ENCODE measurements at places on chromosomes 11 and 22.

- no peak for DNase-seq
Observed at GRCh38 chr22:23047742-23048141, 22.6 kb upstream of the GNAZ start.

- no peak for DNase-seq
Observed at GRCh38 chr22:49403102-49403501, 424.6 kb downstream of the BRD1 start.

- DNase-seq: no peak
Observed at GRCh38 chr11:13486926-13487660, 8.7 kb downstream of the PTH start.

DNA sequence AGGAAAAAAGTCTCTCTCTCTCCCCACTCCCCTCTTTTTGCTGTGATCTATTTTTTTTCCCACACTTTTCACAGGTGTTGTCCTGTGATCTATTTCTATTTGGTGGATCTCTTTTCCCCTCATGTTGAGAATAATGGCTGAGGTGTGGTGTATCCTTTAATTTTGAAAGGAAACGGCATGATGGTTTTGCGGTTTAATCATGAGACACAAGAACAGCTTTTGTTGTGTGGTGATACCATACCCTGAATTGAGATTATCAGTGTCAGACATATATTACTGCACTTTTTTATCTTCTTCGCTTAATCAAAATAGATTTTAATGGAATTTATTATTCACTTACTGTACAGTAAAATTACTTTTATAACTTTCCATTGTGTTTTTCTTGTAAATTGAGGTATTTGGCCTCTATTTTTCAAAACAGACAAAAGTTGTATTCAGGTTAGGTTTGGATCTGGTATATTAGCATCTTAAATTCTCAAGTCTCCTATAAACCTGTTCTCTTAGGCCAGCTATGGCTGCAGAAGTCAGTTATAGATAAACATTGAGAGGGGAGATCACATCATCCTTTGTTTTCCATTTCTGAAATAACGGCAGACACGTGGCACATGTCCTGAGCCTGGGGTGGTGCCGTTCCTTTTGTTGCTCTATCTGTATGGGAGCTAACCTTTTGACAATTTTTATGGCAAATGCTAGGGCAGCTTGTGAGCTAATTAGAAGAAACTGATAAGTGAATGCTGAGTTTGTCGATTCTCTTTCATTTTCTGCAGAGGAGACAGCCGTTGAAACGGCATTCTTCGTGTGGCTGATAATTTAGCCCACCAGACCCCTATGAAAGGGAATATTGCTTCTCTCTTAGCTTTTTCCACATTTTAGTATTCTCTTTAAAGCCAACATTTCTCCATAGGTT lies 25.8 kb downstream of the NF2 start:
- DNase-seq: no peak

DNA sequence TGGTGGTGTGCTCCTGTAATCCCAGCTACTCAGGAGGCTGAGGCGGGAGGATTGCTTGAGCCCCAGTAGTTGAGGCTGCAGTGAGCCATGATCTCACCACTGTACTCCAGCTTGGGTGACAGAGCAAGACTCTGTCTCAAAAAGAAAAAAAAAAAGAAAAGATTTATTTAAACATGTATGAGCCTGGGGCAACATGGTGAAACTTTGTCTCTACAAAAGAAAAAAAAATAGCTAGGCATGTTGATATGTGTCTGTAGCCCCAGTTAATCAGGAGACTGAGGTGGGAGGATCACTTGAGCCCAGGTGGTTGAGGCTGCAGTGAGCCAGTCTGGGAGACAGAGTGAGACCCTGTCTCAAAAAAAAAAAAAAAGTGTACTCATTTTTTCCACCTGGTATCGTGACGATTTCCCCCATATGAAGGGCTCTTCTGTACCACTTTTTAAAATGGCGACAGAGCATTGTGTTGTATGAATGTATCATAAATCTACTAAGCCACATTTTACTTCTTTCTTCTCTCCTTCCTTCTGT lies 16.4 kb upstream of the KCTD14 start:
- no peak for DNase-seq

DNA sequence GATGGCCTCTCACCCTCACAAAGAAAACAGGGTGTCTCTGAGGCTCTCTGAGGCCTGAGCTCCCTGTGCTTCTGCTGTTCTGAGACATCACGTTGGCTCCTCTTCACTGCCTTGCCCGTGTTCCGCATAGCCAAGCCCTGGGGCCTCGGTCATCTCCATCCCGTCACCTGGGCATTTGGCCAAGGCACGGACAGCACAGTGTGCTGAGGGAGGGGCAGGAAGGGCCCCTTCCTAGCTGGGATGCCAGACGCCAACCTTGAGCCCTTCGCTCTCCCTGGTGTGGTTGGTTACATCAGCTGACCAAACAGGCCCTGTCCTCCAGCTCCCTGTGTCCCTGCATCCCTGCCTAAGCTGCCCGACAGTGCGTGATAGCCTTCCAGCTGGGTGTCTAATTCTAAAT lies 25.9 kb downstream of the MOV10L1 start:
- peak; percentile 60 for DNase-seq

DNA sequence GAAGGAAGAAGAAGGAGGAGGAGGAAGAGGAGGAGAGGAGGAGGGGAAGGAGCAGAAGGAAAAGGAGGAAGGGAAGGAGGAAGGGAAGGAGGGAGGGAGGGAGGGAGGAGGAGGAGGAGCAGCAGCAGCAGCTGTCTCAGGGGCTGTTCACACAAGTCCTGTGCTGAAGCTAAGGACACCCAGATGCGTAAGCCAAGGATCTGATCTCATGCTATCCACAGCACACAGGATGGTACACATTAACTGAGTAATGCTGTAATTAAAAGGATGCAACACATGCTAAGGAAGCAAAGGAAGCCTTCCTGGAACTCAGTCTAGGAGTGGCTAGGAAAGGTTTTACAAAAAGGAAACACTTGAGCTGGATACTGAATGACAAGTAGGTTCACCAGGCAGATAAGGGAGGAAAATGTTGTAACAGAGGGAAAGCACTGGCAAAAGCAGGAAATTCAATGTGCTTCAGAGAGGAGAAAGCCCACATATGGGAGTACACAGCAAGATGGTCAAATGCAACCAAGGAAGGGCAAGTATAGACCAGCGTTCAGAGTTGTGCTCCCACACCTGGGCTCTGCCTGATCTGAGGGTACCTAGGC lies 32.0 kb downstream of the TRIM66 start:
- peak; percentile 11 for DNase-seq

- DNase-seq: peak; percentile 25
Observed at GRCh38 chr11:120184946-120185705, 25.7 kb upstream of the OAF start.

DNA sequence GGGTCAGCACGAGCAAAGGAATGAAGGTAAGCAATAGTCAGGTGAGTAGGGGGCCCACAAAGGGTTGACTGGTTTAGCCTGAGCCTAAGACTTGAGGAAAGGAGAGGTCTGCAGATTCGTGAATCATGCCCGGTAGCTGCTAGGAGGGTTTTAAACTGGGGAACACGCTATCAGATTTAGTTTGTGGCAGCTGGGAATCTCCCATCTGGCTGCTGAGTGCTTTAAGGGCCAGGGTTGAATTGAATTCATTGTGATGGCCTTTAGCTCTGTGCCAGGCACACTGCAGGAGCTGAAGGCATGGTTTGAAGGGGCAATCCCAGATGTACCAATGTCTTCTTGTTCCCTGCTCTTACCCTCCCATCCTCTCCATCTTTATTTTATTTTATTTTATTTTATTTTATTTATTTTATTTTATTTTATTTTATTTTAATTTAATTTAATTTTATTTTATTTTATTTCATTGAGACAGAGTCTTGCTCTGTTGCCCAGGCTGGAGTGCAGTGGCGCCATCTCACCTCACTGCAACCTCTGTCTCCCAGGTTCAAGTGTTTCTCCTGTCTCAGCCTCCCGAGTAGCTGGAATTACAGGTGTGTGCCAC lies 1.9 kb upstream of the NECTIN1 start:
- DNase-seq: no peak

DNA sequence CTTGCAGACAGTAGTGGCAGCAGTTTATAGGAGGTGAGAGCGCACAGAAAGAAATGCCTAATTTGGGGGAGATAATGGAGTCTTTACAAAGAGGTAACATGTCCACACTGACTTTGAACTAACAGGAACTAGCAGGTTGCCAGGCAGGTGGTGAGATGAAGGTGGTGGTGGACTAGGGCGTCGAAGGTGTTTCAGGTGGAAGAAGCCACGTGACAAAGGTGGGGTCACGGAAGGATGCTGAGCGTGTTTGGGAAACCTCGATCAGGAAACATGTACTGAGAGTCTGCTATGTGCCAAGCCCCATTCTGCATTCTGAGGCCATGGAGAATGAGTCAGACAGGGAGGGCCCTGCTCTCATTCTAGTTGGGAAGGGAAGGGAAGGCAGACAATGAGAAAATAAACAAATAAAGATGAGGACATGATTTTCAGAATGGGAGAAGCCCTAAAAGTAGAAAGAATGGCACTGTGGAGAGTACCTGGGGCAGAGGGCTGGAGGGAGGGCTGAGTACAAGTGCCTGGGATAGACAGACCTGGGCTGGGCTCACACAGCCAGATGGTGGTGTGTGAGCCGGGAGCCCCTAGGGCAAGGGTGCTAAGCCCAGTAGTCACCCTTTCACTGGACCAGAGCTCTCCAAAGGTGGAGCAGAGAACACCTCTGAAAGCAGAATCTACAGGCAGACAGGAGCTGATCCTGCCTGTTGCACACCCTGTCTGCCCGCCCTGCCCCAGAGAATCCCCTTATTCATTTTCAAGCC lies 16.2 kb upstream of the NNMT start:
- DNase-seq: peak; percentile 56

GRCh38 chr11:62801071-62801470 lies 4.2 kb downstream of the NXF1 start:
- no peak for DNase-seq

GRCh38 chr11:72642043-72642883 lies 32.0 kb downstream of the PDE2A start:
- DNase-seq: peak; percentile 57

DNA sequence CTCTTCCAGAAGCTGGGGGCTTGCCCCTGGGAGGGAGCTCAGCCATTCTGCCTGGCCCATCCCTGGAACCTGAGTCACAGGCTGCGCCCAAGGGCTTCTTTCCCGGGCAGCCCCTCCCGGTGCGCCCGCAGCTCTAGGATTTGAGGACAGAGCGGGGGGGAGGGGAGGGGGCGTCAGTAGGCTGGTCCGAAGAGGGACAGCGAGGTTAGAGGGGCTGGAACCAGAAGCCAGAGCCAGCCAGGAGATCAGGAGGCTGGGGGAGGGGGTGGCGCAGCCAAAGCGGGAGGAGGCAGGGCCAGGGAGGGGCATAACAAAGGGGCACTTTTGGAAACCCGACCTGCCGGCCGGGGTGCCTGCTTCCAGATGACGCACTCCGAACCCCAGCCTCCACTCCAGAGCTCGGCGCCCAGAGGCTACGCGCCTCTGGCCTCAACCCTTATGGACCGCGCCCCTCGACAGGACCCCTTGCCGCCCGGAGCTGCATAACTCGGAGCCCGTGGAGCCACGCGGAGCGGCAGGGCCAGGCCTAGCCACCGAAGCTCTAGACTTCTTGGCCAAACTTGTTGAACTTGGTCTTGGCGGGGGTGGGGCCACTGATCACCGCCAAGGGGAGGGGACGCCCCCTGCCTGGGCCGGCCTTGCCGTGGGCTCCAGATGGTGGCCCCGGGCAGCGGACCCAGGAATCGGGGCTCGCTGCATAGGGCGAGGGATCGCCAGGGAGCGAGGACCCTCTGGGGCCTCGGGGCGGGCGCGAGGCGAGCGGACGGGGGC lies 744 bp downstream of the PACSIN3 start:
- DNase-seq: peak; percentile 75

GRCh38 chr22:37043828-37044538 lies 7.6 kb upstream of the KCTD17 start:
- peak; percentile 70 for DNase-seq

DNA sequence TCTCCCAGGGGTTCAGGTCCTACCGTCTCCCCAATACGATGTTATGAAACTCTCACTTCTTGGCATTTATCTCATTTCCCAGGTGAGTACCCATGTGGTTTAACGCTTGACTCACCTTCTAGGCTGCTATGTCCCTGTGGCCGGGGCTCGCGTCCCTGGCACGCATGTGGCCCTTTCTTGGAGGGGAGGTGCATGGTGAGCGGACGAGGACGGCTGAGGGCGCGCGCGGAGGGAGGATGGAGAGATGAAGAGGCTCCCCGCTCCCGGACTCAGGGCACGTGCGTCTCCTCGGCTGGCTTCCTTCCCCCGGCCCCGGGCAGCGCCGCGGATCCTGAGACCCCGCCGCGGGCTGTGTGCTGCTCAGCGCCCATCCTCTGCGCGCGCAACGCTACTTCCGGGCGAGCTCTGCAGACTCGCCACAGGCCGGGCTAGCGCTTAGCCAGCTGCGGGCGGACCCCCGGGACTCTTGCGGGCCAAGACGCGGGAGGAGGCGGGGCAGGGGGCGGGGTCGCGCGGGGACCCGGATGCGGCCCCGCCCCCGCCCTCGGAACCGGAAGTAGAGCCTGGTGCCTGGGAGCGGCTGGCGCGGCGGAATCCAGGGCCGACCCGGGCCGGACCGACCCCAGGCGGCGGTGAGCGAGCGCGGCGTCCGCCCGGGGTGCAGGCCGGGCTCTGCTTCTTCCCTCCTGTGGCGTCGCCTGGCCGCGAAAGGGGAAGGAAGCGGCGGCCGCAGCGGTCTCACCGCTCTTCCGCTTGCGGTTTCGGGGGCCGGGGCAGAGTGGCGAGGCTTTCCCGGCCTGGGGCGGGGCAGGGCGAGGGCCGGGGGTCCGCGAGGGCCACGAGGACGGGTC lies at the start of gene CTTN:
TSS of gene CTTN (plus strand) at position 547 of the 851 bp plus-strand sequence. CDS start 8,769 bp downstream, outside the sequence.
- peak; percentile 87 for DNase-seq
